NCI-H187 (cell line): ENCODE measurements at places on chromosomes 6 and 20.

DNA sequence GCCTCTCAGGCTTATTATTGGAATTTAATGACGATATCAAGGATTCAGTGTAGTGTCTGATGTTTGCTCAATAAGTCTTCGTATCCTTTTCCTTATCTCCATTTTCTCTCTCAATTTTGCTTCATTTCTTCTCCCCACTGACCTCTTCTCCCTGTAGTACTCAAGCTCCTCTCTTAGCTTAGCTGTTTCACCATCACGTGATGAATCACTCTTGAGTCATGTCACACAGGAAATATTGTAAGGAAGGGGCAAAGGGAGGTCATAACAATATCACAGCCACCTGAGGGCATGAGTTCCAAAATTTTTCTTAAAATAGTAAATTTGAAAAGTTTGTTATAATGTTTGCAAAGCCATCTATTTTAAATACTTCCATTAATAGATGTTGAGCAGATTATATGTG is 392.2 kb upstream of the MARCKS start:
- DNase-seq: no peak

- DNase-seq: no peak
These were observed 24.1 kb upstream of the SLC32A1 start for GRCh38 chr20:38700141-38700540.

DNA sequence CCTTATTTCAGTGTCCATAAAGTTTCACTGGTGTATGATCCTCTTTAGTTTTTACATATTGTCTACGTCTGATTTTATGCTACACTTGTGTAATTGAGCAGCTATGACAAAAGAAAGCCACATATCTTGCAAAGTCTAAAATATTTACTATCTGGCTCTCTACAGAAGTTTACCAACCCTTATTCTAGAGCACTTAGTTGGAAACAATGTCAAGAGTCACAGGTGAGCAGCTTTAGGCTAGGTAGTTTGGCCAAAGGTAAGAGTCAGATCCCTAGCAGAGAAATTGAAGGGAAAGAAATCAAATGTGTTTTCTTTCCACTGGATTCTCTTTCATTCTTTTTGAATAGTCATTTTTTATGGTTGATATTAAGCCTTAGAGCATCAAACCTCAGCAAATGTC is 34.7 kb upstream of the STXBP5 start:
- DNase-seq: no peak

DNA sequence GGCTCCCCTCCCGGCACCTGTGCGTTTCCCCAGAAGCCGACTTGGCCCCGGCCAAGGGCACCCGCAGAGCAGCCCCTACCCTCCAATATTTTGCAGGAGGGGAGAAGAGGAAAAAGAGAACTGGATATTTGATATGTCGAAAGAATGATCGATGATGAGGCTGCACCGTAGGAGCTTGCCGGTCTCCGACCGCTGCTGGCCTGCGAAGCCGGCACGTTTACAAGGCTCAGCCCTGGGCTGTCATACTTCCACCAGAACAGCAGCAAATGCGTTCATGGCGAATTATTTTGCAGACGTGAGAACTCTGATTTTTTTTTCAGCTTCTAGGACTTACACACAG is 296.7 kb downstream of the TFAP2C start:
- DNase-seq: no peak

DNA sequence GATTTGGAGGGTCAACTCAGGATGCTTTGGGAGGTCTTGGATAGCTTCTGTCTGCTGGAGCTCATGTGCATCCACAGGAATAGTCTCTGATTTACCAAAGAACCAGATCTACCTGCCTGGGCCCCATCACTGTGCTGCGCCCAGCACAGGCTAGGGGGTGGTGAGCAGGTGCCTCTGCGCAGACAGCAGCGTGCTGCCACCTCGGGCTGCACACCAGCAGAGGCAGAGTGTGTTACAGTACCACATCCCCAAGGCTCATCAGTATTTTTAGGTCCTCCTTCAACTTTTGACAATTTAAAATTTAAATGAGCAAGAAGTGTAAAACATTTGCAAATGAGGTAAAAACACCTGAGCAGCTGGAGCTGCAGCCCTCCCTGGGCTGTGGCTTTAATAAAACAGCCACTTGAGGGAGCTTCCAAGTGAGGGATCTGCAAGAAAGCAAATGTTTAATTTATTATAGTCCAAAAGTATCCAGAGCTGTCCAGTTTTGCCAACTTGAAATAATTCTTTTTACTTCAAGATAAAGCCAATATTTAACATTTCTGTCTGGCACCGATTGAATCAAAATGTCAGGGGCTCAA is 324.9 kb downstream of the ZFAND3 start:
- no peak for DNase-seq

- DNase-seq: no peak
These were observed 98.3 kb downstream of the CDH26 start for GRCh38 chr20:60056407-60057122.

DNA sequence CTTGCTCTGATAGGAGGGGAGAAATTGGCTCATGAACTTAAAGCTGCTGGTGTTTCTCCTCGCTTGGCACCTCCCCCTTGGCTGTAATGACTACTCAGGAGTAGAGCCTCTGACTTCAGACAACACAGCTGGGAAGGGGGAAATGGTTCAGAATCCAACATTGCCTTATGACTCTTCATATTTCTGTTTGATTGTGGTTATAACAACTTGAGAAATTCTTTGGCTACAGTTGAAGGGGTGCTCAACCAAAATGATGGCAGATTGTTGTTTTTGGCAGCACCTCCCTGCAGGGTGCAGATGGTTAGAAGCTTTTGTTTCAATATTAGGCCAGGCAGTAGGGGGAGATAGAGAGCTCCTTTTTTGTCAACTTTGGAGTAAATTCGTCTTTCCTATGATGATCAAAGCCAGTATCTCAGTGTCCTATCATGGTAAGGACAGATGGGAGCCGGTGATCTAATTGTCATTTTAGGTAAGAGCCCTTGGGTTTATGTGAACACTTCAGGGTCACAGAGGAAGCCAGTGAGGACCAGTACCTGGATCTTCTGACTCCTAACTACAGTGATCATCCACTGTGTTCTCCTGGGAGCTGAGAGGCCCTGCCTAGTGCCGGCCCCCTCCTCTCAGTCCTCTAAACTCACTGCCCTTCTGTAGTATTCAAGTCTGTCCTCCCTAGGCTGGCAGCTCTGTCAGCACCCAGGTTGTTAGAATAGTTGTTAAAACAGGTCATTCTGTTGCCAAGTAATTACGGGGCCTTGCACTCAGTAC is 39.9 kb downstream of the RPRD1B start:
- no peak for DNase-seq

DNA sequence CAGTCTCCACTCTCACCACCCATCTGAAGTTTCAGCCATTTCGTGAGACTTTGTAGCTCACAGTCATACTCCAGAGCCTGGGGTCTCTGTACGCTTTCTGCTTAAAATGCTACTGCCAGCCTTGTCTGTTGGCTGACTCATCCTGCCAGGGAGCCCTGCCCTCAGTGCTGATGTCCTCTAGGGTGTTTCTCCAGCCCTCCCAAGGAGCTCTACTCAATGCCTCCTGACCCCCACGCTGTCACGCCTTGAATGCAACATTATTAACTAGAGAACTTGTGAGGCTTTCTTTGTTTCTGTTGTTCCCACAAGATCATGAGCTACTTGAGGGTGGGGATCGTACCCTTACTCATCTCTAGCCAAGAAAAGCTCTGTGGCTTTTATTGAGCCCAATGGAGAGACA is 20.1 kb downstream of the KIF16B start:
- DNase-seq: no peak
